ENCODE measurements at places on chromosomes 12 and 14.

DNA sequence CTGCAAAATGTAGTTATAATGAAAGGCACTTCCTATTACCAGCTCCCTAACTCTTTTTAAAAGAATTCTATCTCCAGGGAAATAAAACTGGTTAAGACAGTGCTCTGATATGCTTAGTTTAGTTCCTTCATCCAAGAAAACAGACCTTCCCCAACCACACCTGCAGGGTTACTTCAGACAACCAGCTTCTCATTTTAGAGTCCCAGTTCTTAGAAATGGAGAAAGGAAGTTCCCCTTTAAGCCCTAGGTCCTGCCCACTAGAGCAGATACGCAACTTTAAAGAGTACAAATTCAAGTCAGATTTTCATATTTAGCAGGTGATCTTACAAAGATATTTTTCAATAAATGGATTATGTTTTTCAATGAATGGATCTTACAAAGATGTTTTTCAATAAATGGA lies 4.4 kb upstream of the WSB2 start:
- DNase-seq: no peak

GRCh38 chr12:1929985-1930802 lies 11.7 kb upstream of the CACNA2D4 start:
- DNase-seq: no peak

DNA sequence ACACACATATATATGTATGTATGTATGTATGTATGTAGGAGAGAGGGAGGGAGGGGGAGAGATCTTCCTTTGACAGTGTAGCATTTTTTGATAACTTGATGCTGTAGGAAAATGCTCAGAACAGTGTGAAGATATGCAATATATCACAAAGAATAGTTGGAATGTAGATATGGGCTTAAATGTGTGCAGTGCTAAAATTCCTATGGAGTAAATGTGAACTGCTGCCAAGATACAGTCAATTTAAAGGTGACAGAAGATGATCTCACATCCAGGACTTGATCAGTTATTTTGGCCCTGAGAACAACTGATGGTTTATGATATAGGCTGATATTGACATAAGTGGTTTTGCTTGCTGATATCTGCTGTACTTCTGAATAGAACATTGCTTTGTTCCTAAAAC lies 84.2 kb downstream of the DAAM1 start:
- DNase-seq: no peak

GRCh38 chr14:78175412-78175811 lies 5.2 kb downstream of the NRXN3 start:
- DNase-seq: no peak

GRCh38 chr14:61992139-61992538 lies 229.9 kb downstream of the SNAPC1 start:
- no peak for DNase-seq

DNA sequence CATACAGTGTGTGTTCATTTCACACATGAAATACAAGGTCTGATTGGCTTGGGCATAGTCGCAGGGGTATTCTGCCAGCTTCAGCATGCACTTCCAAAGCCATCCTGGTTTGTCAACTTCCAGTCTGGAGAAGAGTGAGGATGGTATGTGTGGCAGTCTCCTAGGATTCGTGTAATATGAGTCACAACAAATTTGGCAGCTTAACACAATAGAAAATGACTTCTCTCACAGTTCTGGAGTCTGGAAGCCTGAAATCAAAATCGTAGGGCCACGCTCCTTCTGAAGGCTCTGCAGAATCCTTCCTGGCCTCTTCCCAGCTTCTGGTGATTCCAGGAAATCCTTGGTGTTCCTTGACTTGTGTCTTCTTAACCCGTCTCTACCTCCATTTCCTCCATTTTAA lies 167.5 kb downstream of the PPM1H start:
- DNase-seq: peak; percentile 54

DNA sequence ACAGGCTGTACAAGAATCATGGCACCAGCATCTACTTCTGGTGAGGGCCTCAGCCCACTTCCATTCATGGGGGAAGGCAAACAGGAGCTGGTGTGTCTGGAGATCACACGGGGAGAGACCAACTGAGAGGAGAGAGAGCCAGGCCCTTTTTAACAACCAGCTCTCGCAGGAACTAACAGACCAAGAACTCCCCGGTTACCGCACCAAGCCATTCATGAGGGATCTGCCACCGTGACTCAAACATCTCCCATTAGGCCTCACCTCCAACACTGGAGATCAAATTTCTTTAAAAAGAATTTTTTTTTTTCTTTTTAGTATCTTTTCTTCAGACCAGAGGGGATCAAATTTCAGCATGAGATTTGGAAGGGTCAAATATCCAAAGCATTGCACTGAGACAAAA lies 16.7 kb upstream of the AQP2 start:
- DNase-seq: peak; percentile 56

DNA sequence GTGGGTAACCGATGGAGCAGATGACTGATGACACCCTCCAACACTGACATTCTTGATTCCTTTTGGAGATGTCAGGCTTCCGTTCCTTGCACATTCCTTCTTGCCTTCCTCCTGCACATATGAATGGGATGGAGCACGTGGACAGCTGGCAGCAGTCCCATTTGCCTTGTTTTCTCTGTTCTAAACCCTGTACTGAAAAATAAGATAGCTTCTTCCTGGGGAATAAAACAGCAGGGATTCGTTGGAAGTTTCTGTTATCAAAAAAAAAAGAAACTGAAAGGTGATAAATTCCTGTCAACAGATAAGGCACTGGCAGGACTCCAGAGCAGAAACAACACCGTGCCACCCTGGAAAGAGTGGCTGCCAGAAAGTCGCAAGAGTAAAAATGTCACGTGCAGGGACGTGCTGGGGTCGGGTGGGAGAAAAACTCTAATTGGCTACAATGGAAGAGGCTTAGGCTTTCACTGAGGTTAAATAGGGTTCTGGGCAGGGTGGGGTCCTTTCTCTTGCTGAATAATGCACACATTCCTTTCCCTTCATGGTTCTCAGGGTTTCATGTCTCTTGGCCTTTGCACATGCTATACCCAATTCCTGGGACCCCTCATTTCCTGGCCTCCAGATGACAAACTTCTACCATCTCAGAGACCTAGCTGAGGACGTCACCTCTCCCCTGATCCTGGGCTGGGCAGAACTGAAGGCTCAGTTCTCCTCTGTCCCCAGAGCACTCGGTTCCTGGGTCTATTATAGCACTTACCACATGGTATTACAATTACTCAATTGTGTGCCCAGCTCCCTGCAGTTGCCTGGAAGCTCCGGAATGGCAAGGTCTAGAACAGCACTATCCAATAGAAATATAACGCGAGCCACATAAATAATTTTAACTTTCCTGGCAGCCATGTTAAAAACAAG lies 7.0 kb upstream of the NUAK1 start:
- DNase-seq: no peak

DNA sequence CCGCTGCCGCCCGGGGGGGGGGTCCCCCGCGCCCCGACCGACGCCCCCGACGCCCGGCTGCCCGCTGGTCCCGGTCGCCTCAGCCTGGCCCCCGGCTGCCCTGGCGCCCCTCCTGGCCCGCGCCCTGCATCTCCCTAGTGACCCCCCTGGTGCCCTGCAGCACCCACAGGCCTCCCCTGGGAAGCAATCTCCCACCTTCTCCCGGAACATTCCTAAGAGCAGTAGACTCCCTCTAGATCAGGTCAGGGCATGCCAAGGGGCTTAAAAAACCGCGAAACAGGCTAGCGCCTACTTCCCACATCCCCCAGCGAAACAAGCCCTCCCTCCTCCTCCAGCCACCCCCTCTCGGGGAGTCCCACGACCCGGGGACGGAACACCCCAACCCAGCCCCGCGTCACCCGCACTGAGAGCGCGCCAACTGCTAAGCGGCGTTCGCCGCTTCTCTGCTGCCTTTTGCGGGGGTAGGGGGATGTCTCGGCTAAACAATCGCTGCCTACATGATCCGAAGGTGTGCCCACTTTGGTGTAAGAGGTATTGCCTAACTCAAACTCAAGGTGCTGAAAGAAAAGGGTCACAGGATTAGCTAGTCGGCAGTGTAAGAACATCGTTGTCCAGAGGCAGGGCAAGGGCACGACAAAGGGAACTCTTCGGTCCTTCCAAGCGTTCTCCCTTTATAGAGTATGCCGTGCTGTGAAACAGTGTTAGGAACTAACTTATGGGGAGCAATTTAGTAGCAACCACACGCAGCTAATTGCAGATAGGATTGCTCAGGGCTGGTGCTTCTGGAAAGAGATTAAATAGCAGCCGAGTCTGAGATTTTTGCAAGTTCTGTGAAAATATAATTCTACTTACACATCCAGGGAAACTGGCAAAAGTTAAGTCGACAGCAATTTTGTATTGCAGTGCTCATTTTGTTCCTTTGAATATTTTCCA lies 619 bp upstream of the NTN4 start:
- DNase-seq: no peak

GRCh38 chr12:109821968-109822367 lies 11.2 kb downstream of the TRPV4 start:
- DNase-seq: no peak

DNA sequence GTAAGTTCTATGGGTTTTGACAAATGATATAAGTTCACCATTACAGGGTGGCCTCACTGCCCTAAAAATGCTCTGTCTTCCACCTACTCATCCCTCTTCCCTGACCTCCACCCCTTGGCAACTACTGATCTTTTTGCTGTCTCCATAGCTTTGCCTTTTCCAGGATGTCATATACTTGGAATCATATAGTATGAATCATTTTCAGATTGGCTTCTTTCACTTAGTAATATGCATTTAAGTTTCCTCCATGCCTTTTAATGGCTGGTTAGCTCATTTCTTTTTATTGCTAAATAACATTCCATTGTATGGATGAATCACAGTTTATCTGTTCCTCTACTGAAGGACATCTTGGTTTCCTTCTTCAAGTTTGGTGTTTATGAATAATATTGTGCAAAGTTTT lies 14.0 kb upstream of the PEX5 start:
- peak; percentile 74 for DNase-seq

DNA sequence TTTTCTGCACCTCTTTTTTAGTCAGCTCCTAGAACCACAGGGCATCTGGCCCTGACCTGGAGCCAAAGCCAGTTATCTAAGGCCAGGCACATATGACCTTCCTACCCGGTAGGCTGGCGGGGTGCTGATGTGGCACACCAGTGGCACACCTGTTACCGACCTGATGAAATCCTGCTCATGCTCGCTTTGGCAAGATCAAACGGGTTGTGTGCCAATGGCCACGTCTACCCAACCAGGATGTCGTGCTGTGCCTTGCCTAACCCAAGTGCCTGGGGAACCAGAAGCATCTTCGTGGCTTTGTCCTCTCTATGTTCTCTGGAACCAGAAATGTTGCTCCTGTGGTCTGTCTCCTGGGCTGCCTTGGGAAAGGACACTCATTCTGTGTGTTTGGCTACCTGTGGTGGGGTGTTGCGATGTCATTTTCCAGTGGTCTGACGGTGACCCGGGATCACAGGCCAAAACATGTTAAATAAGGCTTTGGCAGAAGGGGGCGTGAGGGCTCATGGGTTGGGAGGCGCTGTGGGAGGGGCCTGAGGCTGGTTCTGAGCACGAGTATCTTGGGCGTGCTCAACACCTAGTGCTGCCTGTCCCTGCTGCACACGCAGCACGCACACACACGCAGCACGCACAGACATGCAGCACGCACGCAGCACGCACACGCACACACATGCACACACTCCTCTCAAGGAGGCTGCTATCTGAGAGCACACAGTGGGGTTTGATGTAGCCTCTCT lies 27.9 kb downstream of the CCNK start:
- DNase-seq: no peak

DNA sequence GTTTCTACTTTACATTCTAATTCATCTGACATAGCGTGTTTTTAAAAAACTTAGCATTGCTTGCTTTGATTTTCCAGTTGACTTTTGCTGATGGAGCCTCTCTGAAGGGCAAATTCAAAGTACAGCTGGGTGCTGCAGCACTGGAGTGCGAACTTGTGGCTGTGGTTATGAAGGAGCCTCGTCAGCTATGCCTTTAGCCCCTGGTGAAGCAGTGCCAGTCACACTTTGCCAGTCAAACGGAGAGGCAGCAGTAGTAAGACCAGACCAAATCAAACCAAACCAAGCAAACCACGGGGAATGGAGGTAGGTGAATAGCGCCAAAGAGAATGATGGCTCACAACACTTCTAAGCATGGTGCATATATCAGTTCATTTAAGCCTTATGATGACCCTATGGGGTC lies 15.1 kb upstream of the SLC38A2 start:
- no peak for DNase-seq

- no peak for DNase-seq
Measured at GRCh38 chr12:27194644-27195043, 49.4 kb upstream of the STK38L start.

DNA sequence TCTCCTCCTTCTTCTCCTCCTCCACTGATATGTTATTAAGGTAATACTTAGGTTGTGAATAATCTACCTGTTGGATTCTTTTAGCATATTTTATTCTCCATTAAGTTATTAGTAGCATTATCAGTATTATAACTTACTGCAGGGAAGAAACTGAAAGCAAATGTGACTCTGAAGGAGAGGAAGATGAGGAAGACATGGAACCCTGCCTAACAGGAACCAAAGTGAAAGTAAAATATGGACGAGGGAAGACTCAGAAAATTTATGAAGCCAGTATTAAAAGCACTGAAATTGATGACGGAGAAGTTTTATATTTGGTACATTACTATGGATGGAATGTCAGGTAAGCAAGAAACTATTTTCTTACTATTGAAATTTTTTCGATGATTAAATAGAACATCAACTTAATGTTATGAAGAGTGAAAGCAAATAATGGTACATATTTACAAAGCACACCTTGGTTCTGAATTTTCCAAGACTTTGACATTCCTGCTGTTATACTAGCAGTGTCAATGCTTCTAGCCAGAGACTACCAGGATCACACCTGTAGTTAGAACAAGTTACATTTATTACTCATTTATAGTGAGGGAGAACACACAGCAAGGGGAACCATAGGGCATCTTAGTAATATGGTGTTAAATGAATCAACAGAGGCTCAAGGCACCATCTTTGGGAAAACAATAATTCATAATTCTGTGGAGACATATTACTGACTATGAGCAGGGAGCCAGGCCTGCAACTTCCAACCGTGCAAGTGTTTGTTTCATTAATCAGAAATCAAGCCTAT lies 42.0 kb upstream of the TOMM20L start:
- peak; percentile 8 for DNase-seq

DNA sequence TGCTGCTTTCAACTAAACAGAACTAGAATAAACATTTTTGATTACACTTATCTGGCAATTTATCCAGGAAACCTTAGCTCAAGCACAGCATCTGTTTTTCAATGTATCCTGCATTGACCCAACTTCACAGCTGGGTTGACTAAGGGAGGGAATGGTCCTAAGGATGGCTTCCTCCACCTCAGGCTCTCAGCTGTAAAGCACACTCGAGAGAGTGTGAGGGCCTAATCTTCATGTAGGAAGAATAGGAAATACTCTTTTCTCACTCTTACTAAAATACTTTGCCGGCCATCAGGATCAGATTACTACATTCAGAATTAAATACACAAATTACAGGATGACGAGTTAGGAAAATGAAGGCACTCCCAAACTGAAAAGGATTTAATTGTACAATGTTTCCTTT lies 7.2 kb downstream of the SETD3 start:
- DNase-seq: no peak

GRCh38 chr12:13045816-13046215 lies 1.6 kb downstream of the FAM234B start:
- DNase-seq: no peak

All from fibroblast of mammary gland (primary cell).